ENCODE measurements at places on chromosomes 2 and 18.

DNA sequence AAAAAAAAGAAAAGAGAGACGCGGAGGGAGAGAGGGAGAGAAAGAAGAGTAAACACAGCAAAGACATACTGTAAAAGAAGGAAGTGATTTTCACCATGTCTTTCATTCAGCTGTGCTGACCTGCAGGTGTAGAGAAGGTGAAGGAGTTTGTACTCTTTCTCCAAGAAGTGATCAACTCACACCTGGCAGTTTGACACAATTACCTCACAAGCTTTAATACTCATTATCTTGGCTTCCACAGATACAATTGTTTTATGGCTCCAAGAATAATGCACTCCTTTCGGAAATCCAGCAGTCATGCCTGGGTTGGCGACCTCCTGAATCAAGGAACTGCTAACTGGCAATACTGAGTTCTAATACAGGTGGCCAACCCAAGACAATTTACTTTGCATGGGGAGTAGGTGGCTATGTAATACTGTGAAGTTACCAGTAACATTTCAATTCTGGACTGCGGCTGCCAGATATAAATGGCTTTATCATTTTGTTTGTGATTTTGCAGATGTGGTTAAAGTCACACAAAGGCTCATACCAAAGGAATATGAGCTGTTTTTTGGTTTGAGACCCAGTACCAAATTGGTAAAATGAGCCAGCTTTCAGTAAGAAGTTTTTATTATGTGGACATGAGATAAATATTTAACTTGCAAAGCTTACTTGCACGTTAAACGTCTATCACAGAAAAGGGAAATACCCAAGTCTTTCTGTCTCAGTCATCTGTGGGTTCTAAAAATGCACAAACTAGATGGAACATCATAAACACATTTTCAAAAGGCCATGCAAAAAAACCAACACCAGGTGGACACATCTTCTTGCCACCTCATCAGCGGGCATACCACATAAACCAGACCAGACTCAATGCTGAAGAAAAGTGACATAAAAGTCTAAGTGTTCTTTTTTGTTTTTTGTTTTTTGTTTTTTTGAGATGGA lies 69.3 kb downstream of the NCKAP5 start:
- peak; percentile 13 for DNase-seq

- DNase-seq, result no peak
Observed at GRCh38 chr2:10271509-10271908, 31.2 kb upstream of the HPCAL1 start.

DNA sequence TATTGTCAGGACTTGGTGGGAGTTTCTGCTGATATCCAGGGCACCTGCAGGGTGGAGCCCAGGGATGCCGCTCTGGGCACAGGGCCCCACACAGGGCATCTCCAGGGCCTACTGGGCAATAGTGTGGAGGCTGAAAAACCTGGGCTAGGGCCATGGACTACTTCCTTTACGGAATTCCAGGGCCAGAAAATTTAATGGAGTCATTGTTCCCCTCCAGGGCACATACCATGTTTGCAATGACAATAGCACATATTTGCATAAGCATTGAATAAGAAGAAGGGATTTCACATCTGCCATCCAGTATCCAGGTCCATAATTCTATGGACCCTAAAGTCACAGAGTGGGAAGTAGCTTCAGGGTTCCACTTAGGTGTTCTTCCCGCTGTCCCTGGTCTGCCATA lies 103.8 kb upstream of the TPO start:
- no peak for DNase-seq

GRCh38 chr18:2909431-2910140 lies 62.8 kb downstream of the EMILIN2 start:
- no peak for DNase-seq

DNA sequence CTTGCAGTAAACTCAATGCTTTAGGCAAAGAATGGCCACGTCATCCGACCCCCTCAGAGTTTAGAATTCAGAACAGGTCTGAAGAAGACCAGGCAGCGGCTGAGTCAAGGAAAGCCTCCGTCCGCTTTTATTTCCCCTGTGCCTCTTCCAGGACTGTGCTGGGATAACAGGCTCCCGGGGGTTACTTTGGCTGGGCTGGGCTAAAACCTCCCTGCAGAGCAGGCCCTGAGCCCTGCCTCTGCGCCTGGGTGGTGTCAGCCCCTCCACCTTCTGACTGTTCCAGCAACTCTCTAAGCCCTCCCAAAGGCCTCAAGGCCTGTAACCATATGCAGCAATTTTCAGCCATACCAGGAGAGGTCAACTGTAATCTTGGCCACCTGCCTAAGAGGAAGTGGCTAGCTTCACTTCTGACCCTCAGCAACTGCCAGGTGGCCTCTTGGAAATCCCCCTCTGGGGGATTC lies 166.5 kb downstream of the RPIA start:
- no peak for DNase-seq

DNA sequence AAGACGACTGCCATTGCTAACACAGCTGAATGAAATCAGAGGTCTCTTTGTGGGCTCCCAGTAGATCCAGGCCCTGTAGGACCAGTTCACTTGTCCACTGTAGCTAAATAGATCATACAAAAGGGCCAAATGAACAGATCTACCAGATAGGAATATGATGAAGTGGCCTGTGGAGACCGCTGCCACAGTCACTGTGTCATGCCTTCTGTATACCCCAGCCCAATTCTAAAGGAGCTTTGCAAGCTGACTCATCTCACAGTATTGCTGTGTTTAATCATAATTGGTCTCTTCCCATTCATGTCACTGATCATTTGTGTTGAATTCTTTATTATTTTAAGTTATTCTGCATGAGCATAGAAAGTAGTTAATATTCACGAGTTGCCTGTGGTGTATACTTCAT lies 125.8 kb downstream of the MTCL1 start:
- no peak for DNase-seq

DNA sequence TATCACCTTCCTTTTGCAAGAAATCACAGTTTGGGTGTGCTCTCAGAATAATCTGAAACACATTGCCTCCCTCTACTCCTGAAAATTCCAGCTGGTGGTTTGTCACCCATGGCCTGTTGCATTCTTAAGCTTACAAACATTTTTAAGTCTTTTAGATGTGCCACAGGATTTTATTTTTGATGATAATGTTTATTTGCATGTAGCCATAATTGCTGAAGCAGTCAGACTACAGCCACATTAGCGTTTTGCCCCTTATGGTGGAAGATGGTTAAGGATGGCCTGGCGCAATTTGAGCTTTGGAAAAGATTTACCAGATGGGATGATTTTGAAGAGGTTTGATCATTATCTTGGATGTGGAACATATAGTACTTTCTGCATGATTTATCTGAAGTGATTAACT lies 439.5 kb downstream of the MEIS1 start:
- DNase-seq, result peak; percentile 63

DNA sequence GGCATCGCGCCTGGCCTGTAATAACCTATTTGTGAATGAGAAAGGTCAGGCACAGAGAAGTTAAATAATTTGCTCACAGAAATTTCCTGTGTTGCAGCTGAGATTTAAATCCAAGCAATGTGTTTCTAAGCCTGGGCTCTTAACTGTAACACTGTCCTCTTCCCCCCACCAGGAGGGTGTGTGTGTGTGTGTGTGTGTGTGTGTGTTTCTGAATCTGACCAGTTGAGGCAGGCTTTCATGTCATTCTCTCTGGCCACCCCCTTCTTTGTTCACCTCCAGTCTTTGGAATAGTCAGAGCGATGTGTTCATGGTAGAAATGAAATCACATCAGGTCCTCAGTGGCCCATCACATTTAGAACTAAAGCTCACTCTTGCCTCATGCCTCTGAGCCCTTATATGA lies 81.2 kb downstream of the NEDD4L start:
- no peak for DNase-seq

DNA sequence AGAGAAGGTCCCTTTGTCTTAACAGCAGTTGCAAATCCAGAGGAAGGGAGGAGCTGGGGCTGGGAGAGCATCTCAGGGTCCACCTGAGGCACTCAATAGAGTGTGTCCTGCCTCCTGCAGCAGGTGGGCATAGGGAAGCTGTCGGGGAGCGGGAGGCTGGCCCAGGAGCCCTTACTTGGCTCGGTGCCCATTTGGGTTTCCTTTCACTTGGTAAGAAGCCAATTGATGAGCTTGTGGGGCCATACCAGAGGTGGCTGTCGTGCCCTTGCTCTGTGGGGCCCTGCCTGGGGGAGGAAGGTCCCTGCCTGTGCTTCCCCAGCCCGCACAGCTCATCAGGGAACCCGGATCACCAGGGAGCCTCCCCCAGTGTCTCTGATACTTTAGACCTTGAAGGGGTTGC lies 229.7 kb downstream of the DYSF start:
- DNase-seq, result no peak

- DNase-seq, result no peak
Observed at GRCh38 chr2:16038621-16039020, 98.3 kb downstream of the MYCN start.

DNA sequence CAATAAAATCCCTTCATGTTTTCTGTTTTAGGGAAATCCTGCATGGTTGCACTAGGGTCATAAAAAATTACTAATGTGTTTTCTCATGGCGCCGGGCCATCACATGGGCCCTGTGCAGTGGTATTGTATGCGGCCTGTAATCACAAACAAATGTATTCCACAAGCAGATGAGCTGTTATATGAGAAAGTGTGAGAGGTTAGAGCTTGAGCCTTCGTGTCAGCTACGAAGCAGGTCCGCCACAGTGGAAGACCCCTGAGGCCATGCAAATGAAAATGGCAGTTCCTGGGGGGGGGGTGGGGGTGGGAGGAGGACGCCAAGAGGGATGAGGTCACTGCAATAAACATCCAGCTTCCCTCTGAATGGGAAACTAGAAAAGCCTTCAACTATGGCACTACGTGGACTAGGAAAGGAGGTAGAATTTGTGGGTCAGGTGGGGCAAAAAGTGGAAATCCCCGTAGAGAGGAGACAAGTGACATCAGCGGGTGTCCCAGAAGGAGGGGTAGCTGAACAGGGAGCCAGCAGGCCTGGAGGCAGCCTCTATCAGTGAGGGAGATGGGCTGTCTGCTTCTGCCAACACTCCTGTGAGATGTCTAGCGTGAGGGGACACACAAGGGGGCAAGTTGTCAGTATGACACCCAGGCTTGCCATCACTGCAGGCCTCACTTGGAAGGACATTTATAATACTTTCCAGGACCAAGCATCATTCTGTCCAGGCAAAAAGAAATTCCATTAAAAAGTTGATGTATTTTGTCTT lies 130.3 kb upstream of the CTAGE1 start:
- DNase-seq, result peak; percentile 57

DNA sequence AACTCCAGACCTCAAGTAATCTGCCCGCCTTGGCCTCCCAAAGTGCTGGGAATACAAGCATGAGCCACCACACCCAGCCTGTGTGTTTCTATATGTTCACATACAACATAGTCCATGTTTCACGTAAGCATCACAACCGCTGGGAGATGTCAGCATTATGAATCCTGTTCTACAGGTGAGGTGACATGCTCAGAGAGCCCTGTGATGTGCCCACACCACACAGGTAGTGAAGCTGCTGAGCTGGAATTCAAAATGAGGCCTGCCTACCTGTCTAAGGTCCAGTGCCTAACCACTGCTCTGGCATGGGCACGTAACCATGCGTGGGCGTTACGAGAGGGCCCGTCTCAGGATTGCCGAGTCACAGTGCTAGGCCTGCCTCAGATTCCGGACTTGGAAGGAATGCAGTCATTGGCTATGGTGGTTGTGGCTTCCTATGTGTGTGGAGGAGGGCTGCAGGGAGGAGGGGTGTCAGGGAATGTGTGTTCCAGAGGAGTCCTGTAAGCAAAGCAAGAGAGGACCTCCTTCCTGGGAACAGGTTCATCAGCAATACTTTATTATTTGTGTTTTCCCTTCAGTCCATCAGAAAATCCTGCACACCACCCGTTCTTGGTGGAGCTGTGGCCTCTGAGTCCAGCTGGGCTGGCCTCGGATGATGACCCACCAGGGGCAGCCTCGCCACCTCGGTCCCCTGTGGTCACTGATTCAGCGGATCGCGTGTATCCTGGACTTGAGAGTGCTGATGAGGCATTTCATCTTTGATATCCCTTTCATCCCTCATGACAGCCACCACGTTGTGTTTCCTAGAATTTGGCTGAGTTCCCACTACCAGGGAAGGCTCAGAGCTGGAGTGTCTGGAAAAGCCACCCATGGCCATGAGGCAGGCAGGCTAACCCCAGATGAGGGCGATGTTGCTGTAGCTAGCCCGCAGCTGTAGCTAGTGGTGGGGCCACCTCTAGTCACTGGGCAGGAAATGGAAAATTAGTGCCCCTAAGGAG lies 31.1 kb downstream of the HK2 start:
- DNase-seq, result no peak

- no peak for DNase-seq
Observed at GRCh38 chr2:16263241-16263890, 323.0 kb downstream of the MYCN start.

DNA sequence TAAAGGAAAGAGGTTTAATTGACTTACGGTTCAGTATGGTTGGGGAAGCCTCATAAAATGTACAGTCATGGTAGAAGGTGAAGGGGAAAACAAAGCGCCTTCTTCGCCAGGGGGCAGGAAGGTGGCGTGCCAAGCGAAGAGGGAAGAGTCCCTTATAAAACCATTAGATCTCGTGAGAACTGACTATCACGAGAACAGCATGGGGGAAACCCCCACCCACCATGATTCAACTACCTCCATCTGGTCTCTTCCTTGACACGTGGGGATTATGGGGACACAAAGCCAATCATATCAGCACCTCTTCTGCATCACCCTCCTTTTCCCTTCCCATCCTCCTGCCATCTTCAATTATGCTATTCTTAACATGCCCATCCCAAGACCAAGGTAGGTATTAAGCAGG lies 29.9 kb upstream of the TANK start:
- DNase-seq, result no peak

- DNase-seq, result peak; percentile 32
Observed at GRCh38 chr2:12416600-12416999, 300.1 kb upstream of the TRIB2 start.

DNA sequence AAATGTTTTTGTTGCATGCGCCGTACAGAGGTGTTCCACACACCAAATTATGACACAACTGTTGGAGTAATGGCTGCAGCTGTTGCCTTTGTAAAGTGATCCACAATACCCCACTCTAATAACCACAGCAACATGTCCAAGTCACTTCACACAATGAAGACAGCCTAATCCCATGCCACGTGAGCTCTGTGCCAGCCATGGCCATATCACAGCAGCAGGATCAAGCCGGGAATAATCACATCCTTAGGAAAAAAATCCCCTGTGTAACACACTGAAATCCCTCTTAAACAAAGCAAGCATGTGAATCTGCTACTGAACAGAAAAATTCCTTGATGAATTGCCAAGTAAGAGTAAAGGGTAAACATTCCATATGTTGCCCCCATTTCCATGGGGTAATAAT lies 179.5 kb upstream of the PARD3B start:
- DNase-seq, result no peak

Measured in AG09309 (cell line).